ENCODE measurements at places on chromosomes 12 and 14.
A peak's percentile ranks its signal among the peaks of the same experiment; 100 is the strongest.

DNA sequence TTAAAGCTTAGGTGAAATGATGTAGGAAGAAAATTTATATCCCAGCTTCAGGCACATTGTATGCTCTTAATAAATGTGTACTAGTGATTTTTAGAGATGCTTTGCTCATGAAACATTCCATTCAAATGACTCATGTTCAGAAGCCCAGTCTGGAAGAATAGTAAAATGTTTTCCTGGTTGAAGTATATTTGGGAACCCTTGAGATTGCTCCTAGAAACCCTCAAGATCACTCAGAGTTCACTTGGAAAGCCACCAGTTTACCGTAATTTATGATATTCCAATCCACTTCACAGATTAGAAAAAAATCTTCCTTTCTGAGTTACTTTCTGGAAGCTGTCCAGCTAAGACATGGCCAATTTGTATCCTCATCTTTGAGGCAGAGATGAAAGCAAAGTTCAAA is 186.4 kb downstream of the SYT10 start:
- no peak for DNase-seq

DNA sequence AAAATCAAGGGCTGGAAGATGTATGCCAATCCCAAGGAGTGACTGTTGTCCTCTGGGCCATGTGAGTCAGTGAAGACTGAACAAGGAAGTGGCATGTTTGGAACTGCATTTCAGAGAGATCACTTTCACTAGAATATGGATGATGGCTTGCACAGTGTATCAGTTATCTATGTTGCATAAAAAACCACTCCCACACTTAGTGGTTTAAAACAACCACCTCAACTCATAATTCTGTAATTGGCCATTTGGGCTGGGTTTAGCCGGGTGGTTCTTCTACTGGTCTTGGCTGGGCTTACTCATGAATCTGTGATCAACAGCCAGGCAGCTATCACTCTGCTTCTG is 15.4 kb downstream of the BDKRB1 start:
- no peak for DNase-seq

- no peak for DNase-seq
Observed at GRCh38 chr12:4648104-4648500, 749 bp downstream of the AKAP3 start.

GRCh38 chr12:100858656-100859055 is 64.1 kb downstream of the ANO4 start:
- no peak for DNase-seq

GRCh38 chr14:106586098-106586704 is 1059.8 kb downstream of the TMEM121 start:
- no peak for DNase-seq

DNA sequence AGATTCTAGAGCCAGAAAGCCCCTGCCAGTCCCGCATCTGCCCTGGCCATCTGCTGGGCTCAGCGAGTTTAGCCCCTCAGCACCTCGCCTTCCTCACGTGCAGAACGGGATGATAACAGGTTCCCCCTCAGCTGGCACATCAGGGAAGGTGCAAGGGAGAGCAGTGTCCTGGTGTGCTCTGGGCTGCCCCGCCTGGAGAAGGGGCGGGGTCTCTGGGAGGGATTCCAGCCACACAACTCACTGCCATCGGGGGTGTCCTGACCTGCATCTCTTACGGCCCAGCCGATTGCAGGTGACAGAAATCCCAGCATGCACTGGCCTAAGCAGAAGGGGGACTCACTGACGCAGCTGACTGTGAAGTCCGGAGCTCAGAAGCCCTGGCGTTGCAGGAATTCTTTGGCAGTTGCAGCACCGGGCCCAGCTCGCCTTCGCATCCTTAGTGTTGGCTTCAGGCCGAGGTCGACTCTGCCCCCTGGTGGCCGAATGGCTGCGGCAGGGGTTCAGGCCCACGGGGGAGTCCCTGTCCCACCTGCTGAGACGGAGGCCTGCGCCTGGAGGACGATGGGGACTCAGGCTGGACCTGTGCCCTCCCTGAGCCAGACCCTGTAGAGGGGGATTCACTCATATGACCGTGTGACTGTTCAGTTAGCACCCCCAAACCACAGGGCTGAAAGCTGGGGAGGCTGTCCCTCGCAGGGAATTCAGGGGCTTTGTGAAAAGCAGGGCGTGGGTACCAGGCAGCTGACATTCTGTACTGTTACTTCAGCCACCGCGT is 178.6 kb downstream of the ADGRD1 start:
- peak; percentile 93 for DNase-seq

DNA sequence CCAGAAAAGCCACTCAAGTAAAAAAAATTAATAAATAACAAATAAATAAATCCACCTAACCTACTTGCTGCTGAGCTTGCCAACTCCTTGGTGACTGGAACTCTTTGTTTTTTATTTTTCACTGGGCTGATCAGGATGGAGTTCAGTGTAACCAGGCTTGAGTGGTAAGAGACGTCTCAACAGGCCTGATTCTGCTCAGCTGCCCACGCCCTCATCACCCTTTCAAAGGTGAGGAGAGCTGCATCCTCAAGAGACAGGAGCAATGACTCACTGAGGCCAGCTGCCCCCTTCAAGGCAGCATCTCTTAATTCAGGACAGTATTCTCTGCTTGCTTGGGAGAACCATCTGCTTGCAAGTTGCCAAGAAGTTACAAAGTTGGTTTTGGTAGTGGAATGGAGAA is 111.9 kb upstream of the CPM start:
- DNase-seq, result no peak

GRCh38 chr14:78417532-78417931 is 247.4 kb downstream of the NRXN3 start:
- DNase-seq, result no peak

DNA sequence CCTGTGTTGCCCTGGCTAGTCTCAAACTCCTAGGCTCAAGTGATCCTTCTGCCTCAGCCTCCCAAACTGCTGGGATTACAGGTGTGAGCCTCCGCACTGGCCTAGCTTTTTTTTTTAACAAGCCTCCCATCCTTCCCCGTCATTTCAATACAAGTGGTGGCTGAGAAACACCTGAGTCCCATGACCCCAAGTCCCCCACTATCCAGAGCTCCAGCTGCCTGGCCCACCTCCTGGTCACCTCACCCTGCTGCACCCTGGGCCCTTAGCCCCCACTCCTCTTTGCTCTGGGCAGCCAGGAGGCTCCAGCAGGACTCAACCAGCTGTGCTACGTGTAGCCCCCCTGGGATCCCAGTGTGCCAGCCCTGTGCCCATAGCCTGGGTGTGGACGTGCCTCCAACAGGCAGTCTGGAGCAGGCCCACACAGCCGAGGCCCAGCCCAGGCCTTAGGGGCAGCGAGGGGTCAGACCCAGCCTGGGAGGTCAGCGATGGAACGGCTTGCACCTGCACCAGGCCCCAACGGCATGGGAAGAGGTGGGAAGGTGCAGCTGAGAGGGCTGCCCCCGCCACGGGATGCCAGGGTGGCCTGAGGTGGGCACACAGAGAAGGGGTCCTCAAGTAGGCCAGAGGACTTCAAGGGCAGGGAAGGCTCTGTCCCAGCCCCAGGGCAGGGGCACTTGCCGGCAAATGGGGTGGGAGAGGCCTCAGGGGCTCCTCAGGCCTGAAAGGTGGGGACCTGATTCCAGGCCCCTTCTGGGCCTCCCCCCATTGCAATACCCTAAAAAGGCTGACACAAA is 6.5 kb downstream of the AHNAK2 start:
- DNase-seq, result no peak

- no peak for DNase-seq
Observed at GRCh38 chr12:39846971-39847650, 227.5 kb upstream of the ABCD2 start.

GRCh38 chr12:14710632-14711320 is 14.4 kb upstream of the GUCY2C start:
- no peak for DNase-seq

All from H9 (cell line).